ENCODE measurements at places on chromosomes 2 and 18. TPM values are rescaled to one million over a fixed set of nuclear protein-coding genes. Genes with fewer than 3 reads are reported as not detected.

The CAPN10 gene
- total RNA-seq = 47.8 TPM

The EFHD1 gene
- total RNA-seq = 1.6 TPM

The MAP3K2 gene
- 27.3 TPM for total RNA-seq

The SDC1 gene
- 3.6 TPM for total RNA-seq

The SERPINB2 gene
- not detected for total RNA-seq

The MROH2A gene
- 0.31 TPM for total RNA-seq

The BIN1 gene
- 182 TPM for total RNA-seq

The ZBTB14 gene
- total RNA-seq = 23.2 TPM

The SIX3 gene
- total RNA-seq = not detected

The RTKN gene
- 65.4 TPM for total RNA-seq

The PREB gene
- total RNA-seq = 42.9 TPM

The KRTCAP3 gene
- 4.6 TPM for total RNA-seq

The CASP10 gene
- total RNA-seq = 38.6 TPM

The NAT8 gene
- total RNA-seq = not detected

The HOXD1 gene
- total RNA-seq = 3.8 TPM

The FOXI3 gene
- total RNA-seq = 0.69 TPM

The UXS1 gene
- 60.4 TPM for total RNA-seq
